ENCODE measurements at places on chromosomes 3 and 15. TPM values are rescaled to one million over a fixed set of nuclear protein-coding genes. Genes with fewer than 3 reads are reported as not detected.

GRCh38 chr3:5499404-5499803 lies 311.9 kb downstream of the EDEM1 start:
- no peak overlapping the region for H3K27ac ChIP-seq
- H3K27me3 ChIP-seq: no peaks in the 10 kb centered on the region
- H3K4me3 ChIP-seq: no peak overlapping the region

GRCh38 chr15:70083946-70084345 lies 13.8 kb downstream of the TLE3 start:
- H3K36me3 ChIP-seq: peaks cover 49% of the 10 kb centered on the region
- H3K4me3 ChIP-seq: no peak overlapping the region
- peaks cover 47% of the 10 kb centered on the region for H3K4me1 ChIP-seq

The NR1I2 gene
- 0.40 TPM for total RNA-seq

The ATP13A4 gene
- total RNA-seq: 284 TPM

DNA sequence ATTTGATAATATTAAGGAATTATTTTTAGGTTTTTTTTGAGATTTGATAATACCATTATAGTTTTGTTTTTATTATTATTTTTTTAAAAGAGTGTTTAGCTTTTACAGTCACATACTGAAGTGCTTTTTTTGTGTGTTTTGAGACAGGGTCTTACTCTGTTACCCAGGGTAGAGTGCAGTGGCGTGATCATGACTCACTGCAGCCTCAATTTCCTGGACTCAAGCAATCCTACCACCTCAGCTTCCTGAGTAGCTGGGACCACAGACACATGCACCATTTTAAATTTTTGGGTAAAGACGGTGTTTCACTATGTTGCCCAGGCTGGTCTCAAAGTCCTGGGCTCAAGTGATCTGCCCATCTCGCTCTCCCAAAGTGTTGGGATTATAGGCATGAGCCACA lies 73.0 kb downstream of the SUMF1 start:
- H3K4me1 ChIP-seq: no peaks in the 10 kb centered on the region
- no peak overlapping the region for H3K27ac ChIP-seq
- no peaks in the 10 kb centered on the region for H3K27me3 ChIP-seq
- no peak for DNase-seq
- H3K4me3 ChIP-seq: no peak overlapping the region

DNA sequence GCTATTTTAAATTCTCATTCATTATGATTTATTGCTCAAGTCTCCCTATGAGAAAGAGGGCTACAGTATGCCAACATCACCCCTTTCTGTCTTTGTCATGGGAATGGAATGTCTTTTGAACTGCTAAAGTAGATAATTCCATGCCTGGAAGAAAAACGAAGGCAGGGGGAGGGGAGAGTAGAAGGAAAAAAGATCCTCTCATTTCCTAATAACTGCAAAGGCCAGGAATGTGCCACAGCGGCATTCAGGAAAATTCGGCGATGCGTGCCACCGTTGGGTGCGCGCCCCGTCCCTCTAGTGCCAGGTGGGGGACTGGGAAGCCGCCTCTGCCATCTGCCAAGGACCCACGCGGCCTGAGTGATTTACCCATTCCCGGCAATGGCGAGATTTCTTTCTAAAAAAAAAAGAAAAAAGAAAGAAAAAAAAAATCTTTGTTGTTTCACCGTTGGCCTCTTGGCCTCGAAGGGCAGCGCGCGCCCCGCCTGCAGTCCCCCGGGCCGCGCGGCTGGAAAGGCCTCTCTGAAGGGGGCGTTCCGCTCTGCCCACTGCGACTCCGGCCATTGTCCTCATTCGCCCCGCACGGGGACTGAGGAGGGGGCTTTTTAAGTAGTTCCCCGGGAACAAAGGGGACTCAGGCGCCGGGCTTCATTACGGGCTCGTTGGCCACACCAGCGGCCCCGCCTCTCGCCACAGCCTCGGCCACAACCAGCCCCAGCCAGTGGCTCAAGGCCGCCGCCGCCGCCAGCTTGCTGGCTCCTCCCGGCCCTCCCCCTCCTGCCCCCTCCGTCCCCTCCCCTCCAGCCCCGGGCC lies 54.5 kb downstream of the CPN2 start:
- peak overlapping the region; percentile 18 for H3K4me3 ChIP-seq
- H3K4me1 ChIP-seq: peaks cover 17% of the 10 kb centered on the region
- H3K27ac ChIP-seq: peak overlapping the region; percentile 53

- no peak for DNase-seq
- H3K4me1 ChIP-seq: no peaks in the 10 kb centered on the region
- no peaks in the 10 kb centered on the region for H3K36me3 ChIP-seq
- no peaks in the 10 kb centered on the region for H3K27me3 ChIP-seq
- H3K4me3 ChIP-seq: no peak overlapping the region
These were observed 424.3 kb downstream of the OCA2 start for GRCh38 chr15:27674826-27675225.

DNA sequence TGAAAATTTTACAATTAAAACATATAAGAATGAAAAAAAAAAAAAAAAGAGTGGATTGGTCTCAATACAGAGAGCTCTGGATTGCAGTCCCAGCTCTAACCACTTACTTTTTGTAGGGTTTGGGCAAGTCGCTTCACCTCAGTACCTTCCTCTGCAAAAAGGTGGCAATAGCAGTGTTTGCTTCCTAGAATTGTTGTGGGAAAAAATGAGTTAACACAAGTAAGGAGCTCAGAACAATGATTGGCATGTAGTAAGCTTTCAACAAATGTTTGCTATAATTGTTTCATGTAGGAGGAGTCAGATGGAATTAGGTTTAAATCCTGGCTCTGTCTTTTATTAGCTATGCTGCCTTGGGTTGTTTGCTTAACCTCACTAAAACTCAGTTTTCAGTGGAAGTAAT lies 425.2 kb upstream of the TBL1XR1 start:
- H3K27me3 ChIP-seq: no peaks in the 10 kb centered on the region
- DNase-seq: no peak
- H3K36me3 ChIP-seq: no peaks in the 10 kb centered on the region
- H3K4me1 ChIP-seq: peaks cover 16% of the 10 kb centered on the region

DNA sequence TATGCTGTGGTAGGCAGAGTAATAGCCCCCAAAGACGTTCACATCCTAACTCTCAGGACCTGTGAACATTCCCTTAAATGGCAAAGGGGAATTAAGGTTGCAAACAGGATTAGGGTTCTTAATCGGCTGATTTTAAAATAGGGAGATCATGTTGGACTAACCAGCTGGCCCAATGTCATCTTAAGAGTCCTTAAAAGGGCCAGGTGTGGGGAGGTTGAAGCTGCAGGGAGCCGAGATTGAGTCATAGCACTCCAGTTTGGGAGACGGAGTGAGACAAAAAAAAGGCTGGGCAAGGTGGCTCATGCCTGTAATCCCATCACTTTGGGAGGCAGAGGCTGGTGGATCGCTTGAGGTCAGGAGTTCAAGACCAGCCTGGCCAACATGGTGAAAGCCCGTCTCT lies 1.6 kb upstream of the FLNB start:
- H3K36me3 ChIP-seq: no peaks in the 10 kb centered on the region
- no peaks in the 10 kb centered on the region for H3K27me3 ChIP-seq
- no peak overlapping the region for H3K27ac ChIP-seq
- DNase-seq: no peak
- peaks cover 34% of the 10 kb centered on the region for H3K4me1 ChIP-seq

DNA sequence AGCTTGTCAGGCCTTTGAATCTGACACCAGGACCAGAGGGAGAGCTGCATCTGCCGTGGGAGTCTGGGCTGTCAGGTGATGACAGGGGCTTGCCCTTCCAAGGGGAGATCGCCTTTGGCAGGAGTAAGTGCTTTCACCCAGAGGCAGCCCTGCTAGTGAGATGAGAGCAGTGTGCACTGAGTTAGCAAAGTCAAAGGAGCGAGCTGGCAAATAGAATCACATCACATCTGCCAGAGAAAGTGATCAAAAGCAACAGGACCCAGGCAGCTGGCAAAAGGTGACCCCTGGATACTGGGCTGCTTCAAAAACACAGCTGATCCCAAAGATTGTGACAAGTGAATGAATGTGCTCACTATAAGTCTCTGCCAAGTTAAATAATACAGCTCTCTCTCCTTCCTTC lies 36.1 kb upstream of the PYDC2 start:
- H3K4me1 ChIP-seq: no peaks in the 10 kb centered on the region
- no peak overlapping the region for H3K27ac ChIP-seq
- H3K4me3 ChIP-seq: no peak overlapping the region
- no peak for DNase-seq
